ENCODE measurements at places on chromosomes 4 and X. TPM values are rescaled to one million over a fixed set of nuclear protein-coding genes. Genes with fewer than 3 reads are reported as not detected.

HAND2 gene
- total RNA-seq = not detected

HTN1 gene
- total RNA-seq = not detected

KLHL4 gene
- 36.3 TPM for total RNA-seq

GIMD1 gene
- total RNA-seq = not detected

SPP1 gene
- 161 TPM for total RNA-seq

CDX4 gene
- not detected for total RNA-seq

PPP4R3C gene
- not detected for total RNA-seq

C4orf50 gene
- 28.2 TPM for total RNA-seq

PPP2R2C gene
- 60.7 TPM for total RNA-seq

SPIN3 gene
- total RNA-seq = 48.2 TPM

PAK3 gene
- total RNA-seq = 105 TPM

SCML1 gene
- 8.1 TPM for total RNA-seq

LRIT3 gene
- 0.31 TPM for total RNA-seq

ITGB1BP2 gene
- total RNA-seq = 6.6 TPM

NSUN7 gene
- total RNA-seq = 7.8 TPM

CFAP97 gene
- 54.1 TPM for total RNA-seq

Measured in parietal lobe (tissue), 2 donors.